ENCODE measurements at places on chromosomes 11 and 22. TPM values are rescaled to one million over a fixed set of nuclear protein-coding genes. Genes with fewer than 3 reads are reported as not detected.

DNA sequence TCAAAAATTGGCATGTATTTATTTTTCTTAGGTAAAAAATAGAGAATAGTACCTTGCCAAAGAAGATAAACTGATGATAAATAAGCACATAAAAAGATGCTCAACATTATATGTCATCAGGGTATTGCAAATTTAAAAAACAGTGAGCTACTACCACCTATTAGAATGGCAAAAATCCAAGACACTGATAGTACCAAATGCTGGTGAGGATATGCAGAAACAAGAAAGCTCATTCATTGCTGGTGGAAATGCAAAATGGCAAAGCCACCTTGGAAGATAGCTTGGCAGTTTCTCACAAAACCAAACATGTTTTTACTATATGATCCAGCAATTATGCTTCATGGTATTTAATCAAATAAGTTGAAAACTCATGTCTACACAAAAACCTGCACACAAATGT is 46.4 kb upstream of the EED start:
- no peak overlapping the region for H3K27ac ChIP-seq
- peaks cover 1% of the 10 kb centered on the region for H3K4me1 ChIP-seq

DNA sequence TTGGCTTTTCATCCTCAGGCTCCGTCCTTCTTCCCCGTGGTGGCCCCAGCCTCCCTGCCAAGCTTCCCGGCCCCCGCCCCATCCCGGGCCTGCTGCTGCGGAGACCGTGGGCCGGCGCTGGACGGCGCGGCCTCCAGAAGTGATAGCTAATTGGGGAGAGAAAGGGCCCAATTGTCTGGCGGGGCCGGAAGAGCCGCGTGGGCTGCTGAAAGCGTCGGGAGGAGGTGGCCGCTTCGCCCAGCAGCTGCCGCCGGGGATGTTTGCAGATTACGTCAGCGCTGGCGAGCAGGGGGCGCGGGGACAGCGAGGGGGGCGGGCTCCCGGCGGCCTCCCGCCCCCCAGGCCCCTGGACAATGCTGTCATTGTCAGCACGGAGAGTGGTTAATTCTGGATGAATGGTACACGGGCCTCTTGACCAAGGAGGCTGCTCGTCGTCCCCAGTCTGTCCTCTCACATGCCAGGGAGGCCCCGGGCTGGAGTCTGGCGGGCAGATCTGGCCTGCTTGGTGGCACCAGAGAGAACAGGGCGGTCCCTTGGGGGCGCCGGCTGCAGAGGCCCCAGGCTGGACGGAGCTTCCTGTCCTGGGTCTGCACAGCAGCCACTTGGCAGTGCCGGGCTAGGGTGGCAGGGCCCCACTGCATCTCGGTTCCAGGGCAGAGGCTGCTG is 1.6 kb downstream of the SMIM38 start:
- no peak overlapping the region for H3K4me3 ChIP-seq
- no peak for DNase-seq
- peak overlapping the region; percentile 46 for H3K27ac ChIP-seq
- peaks cover 10% of the 10 kb centered on the region for H3K4me1 ChIP-seq
- H3K36me3 ChIP-seq = no peaks in the 10 kb centered on the region

DNA sequence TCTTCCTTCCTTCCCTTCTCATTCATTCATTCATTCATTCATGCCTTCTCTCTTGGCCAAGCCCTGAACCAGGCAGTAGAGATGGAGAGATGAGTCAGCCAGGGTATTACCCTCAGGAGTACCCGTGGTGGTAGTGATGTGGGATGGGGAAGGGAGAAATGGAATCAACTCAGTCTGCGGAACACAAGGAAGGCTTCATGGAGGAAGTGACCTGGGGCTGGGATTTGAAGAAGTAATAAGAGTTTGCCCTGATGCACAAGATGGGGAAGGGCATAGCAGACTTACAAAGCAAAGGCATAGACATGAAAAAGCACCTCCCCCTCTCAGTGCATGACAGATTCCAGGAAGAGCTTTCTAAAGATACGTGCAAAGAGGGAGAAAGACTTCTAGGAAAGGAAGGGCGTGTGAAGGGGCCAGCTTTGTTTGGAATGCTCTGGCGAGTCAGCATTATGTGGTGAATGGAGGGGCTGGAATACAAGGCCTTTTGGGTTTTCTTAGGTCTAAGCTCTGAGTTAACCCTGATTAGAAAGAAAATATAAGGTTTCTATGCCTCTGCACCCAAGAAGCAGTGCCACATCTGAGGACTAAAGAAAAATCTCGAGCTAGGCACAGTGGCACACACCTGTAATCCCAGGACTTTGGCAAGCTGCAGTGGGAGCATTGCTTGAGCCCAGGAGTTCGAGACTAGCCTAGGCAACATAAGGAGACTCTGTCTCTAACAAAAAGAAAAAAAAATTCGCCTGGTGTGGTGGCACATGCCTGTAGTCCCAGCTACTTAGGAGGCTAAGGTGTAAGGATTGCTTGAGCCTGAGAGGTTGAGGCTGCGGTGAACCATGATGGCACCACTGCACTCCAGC is 36.4 kb upstream of the ACER3 start:
- no peaks in the 10 kb centered on the region for H3K27me3 ChIP-seq
- DNase-seq = no peak
- H3K36me3 ChIP-seq = no peaks in the 10 kb centered on the region
- H3K27ac ChIP-seq = peak overlapping the region; percentile 57
- H3K4me1 ChIP-seq = peaks cover 4% of the 10 kb centered on the region

GRCh38 chr11:105618343-105618955 is 8.6 kb downstream of the GRIA4 start:
- H3K27ac ChIP-seq = no peak overlapping the region
- H3K4me3 ChIP-seq = no peak overlapping the region
- no peaks in the 10 kb centered on the region for H3K4me1 ChIP-seq
- DNase-seq = no peak
- peaks cover 4% of the 10 kb centered on the region for H3K27me3 ChIP-seq

DNA sequence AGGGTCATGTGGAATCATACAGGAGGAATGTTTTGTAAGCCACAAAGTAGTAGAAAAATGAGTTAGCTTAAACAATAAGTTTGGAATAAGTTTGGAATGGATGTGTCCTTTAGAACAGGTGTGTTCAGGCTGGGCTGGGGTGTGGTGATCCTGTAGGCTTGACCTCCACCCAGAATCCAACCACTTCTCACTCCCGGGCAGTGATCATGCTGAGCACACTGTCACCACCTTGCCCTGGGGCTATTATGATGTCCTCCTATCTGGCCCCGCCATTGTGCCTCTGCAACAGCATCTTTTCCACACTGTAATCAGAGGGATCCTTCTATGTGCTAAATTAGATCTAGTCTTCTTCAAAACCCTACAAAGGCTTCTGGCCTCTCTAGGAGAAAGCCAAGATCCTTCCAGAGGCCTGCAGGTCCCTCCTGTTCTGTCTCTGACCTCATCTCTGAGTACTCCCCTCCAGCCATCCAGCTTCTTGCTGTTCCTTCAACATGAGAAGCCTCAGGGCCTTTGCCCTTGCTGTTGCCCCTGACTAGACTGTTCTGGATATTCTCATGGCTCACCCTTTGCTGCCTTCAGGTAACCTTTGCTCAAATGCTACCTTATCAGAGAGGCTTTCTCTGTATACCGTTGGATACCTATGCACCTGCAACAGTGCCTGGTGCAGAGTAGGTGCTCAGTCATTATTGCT is 18.8 kb upstream of the ACCSL start:
- H3K4me1 ChIP-seq = peaks cover 2% of the 10 kb centered on the region
- H3K36me3 ChIP-seq = no peaks in the 10 kb centered on the region
- no peak for DNase-seq
- no peak overlapping the region for H3K27ac ChIP-seq
- H3K27me3 ChIP-seq = no peaks in the 10 kb centered on the region

DNA sequence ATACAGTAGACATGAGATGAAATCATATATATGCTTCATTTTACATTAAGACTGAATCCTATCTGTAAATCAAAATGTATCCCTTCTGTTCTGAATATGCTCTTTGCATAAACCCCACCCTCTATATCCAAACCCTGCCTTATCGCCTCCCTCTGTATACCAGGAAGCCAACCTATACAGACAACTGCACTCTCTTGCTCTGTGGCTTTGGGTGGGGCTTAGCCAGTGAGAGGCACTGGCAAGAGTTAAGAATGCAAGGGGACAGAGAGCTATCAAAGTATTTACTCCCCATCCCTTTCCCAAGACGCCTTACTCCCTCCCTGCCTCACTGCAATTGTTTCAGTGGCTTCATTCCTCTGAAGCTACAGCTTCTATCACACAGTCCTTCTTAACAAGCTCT is 309.8 kb downstream of the TTC28 start:
- H3K4me1 ChIP-seq = no peaks in the 10 kb centered on the region
- DNase-seq = peak; percentile 10
- H3K36me3 ChIP-seq = no peaks in the 10 kb centered on the region
- no peak overlapping the region for H3K27ac ChIP-seq
- no peaks in the 10 kb centered on the region for H3K27me3 ChIP-seq
- H3K4me3 ChIP-seq = no peak overlapping the region

- no peaks in the 10 kb centered on the region for H3K36me3 ChIP-seq
- DNase-seq = no peak
- no peak overlapping the region for H3K4me3 ChIP-seq
- H3K4me1 ChIP-seq = no peaks in the 10 kb centered on the region
- peaks cover 21% of the 10 kb centered on the region for H3K27me3 ChIP-seq
- no peak overlapping the region for H3K27ac ChIP-seq
Observed at GRCh38 chr22:30816413-30816812, 121.7 kb downstream of the OSBP2 start.

DNA sequence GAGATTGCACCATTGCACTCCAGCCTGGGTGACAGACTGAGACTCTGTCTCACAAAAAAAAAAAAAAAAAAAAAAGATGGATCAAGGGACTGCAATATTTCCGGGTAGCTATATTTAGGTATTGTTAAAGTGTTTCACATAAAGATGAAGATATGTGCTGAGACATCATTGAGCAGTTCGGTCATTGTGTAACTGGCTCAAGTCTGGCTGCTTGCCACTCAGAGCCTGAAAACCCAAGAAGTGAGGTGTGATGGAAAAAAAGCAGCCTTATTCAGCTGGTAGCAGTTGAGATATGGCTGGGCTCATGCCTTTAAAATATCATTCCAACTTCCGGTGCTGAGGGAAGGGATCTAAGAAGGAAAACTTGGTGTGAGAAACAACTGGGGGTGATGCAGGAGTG is 46.9 kb downstream of the LUZP2 start:
- H3K27me3 ChIP-seq = no peaks in the 10 kb centered on the region
- no peak overlapping the region for H3K27ac ChIP-seq
- H3K4me3 ChIP-seq = no peak overlapping the region
- no peaks in the 10 kb centered on the region for H3K36me3 ChIP-seq
- no peaks in the 10 kb centered on the region for H3K4me1 ChIP-seq

GRCh38 chr11:118939953-118940598 is 14.3 kb upstream of the BCL9L start:
- no peaks in the 10 kb centered on the region for H3K36me3 ChIP-seq
- H3K27ac ChIP-seq = no peak overlapping the region
- H3K27me3 ChIP-seq = peaks cover 11% of the 10 kb centered on the region
- H3K4me3 ChIP-seq = no peak overlapping the region

MS4A15 gene
- not detected for total RNA-seq

GRCh38 chr11:122105044-122105758 is 10.8 kb downstream of the BLID start:
- peaks cover 18% of the 10 kb centered on the region for H3K27me3 ChIP-seq
- H3K4me3 ChIP-seq = no peak overlapping the region
- DNase-seq = no peak
- H3K4me1 ChIP-seq = no peaks in the 10 kb centered on the region

DNA sequence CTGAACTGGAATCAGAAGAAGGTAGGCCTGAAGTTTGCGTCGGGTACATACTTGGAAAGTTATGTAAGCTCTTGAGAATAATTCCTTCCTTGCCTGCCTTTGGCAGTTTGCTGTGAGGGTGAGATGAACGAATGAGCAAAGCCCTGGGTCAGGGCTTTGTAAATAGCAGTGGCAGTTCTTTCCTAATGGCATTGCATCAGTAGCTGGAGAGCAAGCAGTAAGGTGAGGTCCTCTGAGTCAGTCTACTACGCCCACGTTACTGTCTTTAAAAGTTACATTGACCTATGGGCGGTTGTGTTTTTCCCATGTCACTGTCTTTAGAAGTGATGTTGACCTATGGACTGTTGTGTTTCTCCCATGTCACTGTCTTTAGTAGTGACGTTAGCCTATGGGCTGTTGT is 179.1 kb upstream of the E2F8 start:
- no peaks in the 10 kb centered on the region for H3K4me1 ChIP-seq
- H3K27ac ChIP-seq = no peak overlapping the region
- no peak for DNase-seq
- H3K4me3 ChIP-seq = no peak overlapping the region

GRCh38 chr22:30920407-30920806 is 48.2 kb downstream of the MORC2 start:
- no peaks in the 10 kb centered on the region for H3K27me3 ChIP-seq
- H3K4me1 ChIP-seq = peaks cover 15% of the 10 kb centered on the region
- no peak overlapping the region for H3K4me3 ChIP-seq
- DNase-seq = peak; percentile 80
- H3K27ac ChIP-seq = no peak overlapping the region

DNA sequence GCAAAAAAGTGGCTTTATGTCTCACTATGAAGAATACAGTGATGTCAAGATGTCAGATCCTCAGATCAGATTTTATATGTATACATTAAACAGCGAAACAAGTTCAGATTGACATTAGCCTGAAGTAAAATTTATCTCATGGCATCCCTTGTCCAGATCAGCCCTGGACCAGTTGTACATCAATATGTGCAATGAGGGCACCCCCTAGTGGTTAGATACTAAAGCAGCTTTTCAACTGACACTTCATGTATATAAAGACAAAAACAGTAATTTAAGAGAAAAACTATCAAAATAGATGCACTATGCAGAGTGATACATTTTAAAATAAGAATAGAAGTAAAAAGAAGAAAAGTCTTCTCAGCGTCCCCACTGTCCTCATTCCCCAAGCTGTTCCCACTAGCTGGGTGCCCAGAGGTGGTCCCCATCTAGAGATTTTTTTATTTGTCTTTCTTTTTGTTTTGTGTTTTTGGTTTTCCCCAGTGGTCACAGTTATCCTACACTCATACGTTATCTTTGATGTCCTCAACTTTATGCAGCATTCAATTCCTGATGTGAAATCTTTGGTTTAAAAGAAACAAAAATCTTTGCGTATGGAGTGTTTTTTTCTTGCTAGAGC is 2193.4 kb upstream of the RAG2 start:
- H3K36me3 ChIP-seq = no peaks in the 10 kb centered on the region
- no peak overlapping the region for H3K4me3 ChIP-seq
- DNase-seq = no peak
- H3K4me1 ChIP-seq = no peaks in the 10 kb centered on the region
- H3K27me3 ChIP-seq = no peaks in the 10 kb centered on the region

DNA sequence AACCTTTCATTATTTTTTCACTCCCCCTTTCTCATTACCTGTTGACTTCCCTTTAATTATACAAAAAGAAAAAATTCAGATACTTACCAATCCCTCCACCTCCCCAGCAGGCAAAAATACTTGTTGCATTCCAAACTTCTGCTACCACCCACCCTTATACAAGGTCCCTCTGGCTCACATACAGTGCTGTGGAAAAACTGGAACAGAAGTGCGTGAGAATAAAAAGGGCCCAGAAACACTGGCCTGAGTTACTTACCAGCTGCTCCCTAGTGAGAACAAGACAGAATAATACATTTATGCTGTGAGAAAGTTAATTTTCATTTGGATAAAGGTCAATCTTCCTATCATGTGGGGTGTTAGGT is 46.9 kb upstream of the RAPSN start:
- peaks cover 6% of the 10 kb centered on the region for H3K4me1 ChIP-seq
- H3K27ac ChIP-seq = no peak overlapping the region
- no peaks in the 10 kb centered on the region for H3K36me3 ChIP-seq
- no peak overlapping the region for H3K4me3 ChIP-seq
- H3K27me3 ChIP-seq = no peaks in the 10 kb centered on the region
